Stimulated activated CD4-positive, alpha-beta T cell treated with anti-CD3 and anti-CD28 coated beads, Interleukin-4, amount 100 ng/mL, for 1 hour (primary cell): ENCODE measurements at places on chromosomes 3 and 15.

GRCh38 chr15:69576035-69576526, 123.5 kb downstream of the RPLP1 start:
- peak; percentile 75 for DNase-seq

DNA sequence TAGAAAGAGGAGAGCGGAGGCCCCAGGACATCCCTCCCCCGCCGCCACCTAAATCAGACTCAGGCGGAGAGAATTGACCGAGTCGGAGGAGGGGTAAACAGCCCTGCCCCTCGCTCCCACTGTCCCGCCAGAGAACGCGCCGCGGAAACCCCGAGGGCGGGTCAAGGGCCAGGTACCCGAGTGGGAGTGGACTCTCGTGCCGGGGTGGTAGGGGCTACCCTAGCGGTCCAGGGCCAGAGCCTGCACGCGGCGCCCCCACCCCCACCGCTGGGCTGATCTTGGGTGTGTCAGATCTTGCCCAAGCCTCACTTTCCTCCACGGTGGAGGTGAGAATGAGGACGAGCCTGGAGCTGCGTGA, 19.0 kb downstream of the SPATA12 start:
- DNase-seq = no peak

DNA sequence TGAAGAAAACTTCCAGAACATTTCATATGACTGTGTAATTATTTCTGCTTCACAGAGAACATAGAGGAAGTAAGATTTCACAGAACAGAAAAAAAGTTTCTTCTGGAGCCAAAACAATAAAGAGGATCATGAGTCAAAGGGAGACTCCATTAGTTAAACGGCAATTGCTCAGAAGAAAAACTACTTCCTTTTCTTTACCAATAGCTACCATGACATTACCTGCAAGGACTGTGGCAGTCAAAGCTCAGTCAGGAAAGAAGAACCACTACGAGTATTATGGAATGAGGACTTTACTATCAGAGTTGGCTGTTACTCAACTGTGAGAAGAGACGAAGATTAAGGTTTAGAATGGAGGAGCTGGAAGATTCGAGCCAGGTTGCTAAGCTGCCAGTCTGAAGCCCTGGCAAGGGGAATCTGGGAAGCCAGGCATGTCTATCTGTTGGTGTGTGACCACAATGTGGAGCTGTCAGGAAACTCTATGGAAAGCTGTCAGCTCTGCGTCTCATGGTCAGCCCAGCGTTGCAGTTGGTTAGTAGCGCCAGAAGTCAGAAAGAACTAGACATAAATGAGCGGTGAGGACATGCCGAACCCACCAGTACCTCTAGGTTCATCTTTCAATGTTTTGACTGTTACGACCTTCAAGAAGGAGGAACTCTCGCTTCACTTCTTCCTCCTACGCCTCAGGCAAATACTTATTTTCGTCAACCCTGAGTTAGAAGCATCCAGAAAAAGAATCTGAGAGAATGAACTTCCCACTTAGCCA, 604.3 kb downstream of the FGF12 start:
- no peak for DNase-seq

GRCh38 chr3:87461036-87461435, 184.7 kb upstream of the POU1F1 start:
- no peak for DNase-seq

GRCh38 chr15:42427429-42428223, 63.3 kb downstream of the ZNF106 start:
- DNase-seq = no peak

GRCh38 chr15:28899061-28899738, 13.4 kb downstream of the APBA2 start:
- DNase-seq = no peak

- DNase-seq = peak; percentile 48
Measured at GRCh38 chr15:41501191-41501917, 7.7 kb downstream of the ITPKA start.

DNA sequence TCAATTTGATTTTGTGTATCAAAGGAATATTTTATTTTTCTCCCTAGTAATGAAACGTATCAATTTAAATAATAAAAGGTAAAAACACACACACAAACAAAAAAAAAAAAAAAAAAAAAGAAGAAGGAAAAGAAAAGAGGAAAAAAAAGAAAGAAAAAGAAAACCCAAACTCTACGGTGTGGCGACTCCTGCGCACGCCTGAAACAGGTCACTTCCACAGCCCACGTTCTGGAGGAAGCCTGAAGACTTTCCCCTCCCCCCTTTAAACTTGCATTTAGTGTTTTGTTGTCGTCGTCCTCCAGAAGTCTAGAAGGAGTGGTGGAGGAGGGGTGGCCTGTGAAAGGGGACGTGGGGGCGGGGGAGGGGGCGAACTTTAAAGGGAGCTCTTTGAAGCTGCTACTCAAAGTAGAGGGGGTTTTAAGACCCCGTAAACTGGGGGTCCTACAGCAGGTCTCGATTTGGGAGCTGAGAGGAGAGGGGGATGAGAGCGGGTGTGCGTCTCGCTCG, 2.3 kb upstream of the TLE3 start:
- peak; percentile 17 for DNase-seq

DNA sequence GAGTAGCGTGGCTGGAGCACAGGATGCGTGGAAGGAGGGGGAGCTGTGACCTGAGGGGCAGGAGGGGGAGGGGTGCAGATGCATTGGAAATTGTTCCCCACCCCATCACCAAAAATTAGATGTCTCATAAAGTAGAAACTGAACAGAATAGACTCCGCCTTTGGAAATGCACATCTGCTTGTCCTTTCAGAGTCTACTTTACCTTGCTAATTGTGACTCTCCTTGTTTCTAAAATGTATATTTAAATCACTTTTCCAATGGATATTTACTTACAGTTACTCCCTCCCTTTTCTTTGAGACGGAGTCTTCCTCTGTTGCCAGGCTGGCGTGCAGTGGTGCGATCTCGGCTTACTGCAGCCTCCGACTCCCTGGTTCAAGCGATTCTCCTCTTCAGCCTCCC, 30.6 kb downstream of the SPG21 start:
- no peak for DNase-seq

- DNase-seq = no peak
Measured at GRCh38 chr15:53233801-53234200, 443.7 kb upstream of the ONECUT1 start.

DNA sequence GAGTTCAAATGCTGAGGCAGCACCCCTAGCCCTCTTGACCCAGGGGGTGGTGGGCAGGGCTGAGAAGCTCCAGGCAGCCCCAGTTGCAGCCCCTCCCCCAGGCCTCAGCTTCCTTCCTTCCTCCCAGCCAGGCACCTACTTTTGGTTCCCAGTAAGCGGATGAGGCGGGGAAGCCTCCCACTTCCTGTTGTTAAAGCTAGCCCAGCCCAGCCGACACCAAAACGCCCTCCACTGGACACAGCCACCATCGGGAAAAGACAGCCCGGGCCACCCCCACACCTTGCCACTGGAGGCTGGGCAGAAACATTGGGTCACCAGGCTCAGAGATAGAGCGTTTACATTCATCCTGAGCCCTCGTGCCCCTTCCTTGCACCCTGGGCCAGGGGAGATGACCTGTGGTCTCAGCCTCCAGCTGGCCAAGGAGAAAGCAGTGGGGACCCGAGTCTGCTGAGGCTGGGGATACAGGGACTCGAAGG, 3.5 kb downstream of the DUSP7 start:
- DNase-seq = peak; percentile 16

- DNase-seq = no peak
Measured at GRCh38 chr15:58190419-58190818, 52.2 kb downstream of the AQP9 start.

DNA sequence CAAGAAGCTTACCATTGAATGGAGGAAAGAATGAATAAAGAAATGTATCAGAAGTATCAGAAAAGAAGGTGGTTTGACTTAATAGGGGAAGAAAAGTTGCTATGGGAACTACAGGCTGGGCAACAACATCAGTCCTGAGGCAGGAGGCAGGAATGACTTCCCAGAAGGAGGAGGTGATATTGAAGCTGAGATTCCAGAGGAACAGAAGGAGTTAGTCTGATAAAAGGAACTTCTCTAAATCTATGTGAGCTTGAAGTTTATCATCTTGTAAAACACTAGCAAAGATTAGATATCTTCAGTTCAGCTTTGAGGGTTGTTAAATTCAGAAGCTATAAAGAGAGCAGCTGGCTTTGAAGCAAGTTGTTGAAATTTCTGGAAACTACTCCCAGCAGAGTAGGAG, 213.3 kb upstream of the THRB start:
- DNase-seq = no peak

GRCh38 chr3:57141719-57142410, 23.3 kb downstream of the IL17RD start:
- DNase-seq = no peak

DNA sequence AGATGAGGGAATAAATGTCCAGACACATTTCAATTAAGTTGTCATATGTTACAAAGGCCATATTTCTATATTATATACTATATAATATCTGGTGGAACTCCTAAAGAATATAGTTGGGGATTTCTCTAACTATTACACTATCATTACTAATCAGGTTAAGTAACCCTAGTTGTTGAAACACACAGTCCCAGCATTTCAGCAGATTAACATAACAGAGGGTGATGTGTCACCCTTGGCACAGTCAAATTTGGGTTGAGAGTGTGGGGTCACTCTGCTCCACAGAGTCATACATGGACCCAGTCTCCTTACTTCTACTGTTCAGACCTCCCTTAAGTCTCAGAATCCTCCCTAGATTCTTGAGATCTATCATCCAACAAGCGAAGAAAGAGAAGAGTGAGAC, 496.4 kb upstream of the MDFIC2 start:
- no peak for DNase-seq

- DNase-seq = no peak
Measured at GRCh38 chr3:102761766-102762165, 327.0 kb downstream of the ZPLD1 start.

- DNase-seq = no peak
Measured at GRCh38 chr3:62942227-62942626, 67.0 kb upstream of the CADPS start.

GRCh38 chr3:9809615-9810432, at the start of gene TTLL3:
Gene TTLL3, plus strand, starts transcription at chr3:9810262. Its CDS starts 400 bp downstream, at chr3:9810662.
- peak; percentile 42 for DNase-seq

DNA sequence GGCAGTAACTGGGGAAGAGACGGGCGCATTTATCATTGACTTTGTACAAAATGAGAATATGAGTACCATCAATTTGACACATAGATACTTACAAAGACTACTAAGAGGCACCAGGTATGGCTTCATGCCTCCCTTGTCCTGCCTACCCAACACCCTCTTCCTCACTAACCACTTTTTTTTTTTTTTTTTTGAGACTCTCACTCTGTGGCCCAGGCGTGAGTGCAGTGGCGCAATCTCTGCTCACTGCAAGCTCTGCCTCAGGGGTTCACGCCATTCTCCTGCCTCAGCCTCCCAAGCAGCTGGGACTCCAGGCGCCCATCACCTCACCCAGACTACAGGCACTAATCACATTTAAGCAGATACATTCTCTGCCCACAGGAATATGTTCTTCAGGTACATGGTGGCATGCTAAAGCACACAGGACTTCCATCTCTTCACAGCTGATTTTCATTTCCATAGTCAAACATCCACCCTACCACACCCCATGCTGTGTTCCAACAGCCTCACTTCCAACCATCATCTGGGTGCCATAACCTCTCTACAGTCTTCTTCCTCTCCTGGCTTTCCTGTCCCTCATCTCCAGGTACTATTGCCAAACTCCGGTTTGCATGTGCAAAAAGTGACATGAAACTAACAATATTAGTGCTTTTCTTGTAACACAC, 41.7 kb downstream of the RAB27A start:
- DNase-seq = no peak

DNA sequence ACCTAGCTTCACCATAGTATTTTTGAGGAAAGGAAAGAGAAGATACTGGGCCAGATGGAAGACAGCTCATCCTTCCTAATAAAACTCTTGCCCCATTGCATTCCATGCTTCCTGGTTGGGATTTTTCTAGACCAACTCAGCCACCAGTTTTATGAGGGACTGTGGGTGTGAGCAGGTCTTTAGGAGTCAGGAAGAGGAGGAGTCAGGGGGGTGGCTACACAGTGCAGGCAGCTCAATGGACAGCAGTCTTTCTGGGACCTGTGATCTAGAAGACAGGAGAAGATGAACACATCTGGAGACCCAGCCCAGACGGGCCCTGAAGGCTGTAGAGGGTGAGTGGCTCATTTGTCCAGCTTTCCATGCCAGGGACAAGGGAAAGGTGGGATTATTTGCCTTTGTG, at the start of gene NOX5:
NOX5 (plus strand) TSS at position 242 of the 400 bp plus-strand sequence; CDS start at position 283, 41 bp downstream.
- no peak for DNase-seq

GRCh38 chr3:123341-123740, 73.2 kb upstream of the CHL1 start:
- DNase-seq = no peak

- no peak for DNase-seq
Measured at GRCh38 chr3:45730409-45731154, 41.4 kb downstream of the SACM1L start.

- no peak for DNase-seq
Measured at GRCh38 chr3:30308131-30308530, 298.3 kb upstream of the TGFBR2 start.

DNA sequence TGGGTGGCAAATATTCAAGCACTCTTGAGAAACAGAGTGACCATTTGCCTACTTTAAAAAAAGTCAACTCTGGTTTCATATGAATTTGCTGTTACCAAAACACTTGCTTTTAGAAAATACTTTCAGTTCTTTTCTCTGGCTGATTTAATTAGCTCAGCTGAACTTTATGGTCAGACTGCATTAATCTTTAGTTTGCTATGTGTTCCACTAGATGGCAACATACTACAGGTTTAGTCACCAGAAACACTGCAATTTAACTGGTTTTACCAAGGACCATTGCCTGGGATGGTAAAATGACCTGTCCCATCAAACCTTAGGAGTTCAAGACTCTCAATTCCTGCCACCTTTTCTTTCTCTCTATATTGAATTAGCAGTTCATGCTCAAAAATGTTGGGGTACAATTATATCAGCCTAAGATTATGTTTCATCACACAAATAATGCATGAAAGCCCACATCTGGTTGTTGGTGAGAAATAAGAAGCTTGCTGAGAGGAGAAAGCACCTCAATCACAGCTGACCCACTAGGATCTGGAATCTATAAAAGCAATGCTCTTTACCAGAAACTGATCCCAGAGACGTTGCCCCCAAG, 14.2 kb downstream of the EIF4E3 start:
- DNase-seq = no peak

- no peak for DNase-seq
Measured at GRCh38 chr3:157491136-157491535, 12.1 kb downstream of the VEPH1 start.
